ENCODE measurements at places on chromosomes 4 and X.

- no peak for DNase-seq
Observed at GRCh38 chr4:8898419-8898818, 26.8 kb upstream of the HMX1 start.

GRCh38 chr4:148986951-148987350 is 544.7 kb upstream of the NR3C2 start:
- no peak for DNase-seq

DNA sequence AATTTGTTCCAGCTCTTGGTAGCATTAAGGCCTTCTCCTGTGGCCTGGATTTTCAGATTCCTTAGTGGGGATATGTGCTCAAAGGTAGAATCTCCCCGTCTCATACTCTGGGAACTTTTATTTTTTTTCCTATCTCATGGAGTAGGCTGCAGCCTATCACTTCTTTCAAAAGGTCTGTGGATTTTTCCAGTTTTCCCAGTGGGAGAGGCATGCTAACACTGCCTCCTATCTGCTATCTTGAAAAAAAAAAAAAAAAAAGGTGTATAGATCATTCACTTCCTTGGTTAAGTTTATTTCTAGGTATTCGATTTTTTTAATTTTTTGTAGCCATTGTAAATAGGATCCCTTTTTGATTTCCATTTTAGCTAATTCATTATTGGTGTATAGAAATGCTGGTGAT is 67.1 kb downstream of the IL15 start:
- DNase-seq, result no peak

- no peak for DNase-seq
Observed at GRCh38 chr4:174538876-174539250, 16.6 kb upstream of the HPGD start.

- no peak for DNase-seq
Observed at GRCh38 chrX:21837056-21837455, 2.4 kb upstream of the MBTPS2 start.

GRCh38 chrX:149039057-149039456 is 466.0 kb downstream of the IDS start:
- DNase-seq, result no peak

GRCh38 chrX:10099411-10099810 is 57.4 kb upstream of the CLCN4 start:
- no peak for DNase-seq

GRCh38 chr4:101682946-101683345 is 107.6 kb upstream of the BANK1 start:
- DNase-seq, result peak; percentile 56

GRCh38 chr4:152112887-152113286 is 352.1 kb upstream of the GATB start:
- DNase-seq, result no peak

GRCh38 chr4:150771382-150771781 is 189.4 kb downstream of the MAB21L2 start:
- no peak for DNase-seq

- no peak for DNase-seq
Observed at GRCh38 chr4:113511944-113512343, 249.6 kb downstream of the CAMK2D start.

DNA sequence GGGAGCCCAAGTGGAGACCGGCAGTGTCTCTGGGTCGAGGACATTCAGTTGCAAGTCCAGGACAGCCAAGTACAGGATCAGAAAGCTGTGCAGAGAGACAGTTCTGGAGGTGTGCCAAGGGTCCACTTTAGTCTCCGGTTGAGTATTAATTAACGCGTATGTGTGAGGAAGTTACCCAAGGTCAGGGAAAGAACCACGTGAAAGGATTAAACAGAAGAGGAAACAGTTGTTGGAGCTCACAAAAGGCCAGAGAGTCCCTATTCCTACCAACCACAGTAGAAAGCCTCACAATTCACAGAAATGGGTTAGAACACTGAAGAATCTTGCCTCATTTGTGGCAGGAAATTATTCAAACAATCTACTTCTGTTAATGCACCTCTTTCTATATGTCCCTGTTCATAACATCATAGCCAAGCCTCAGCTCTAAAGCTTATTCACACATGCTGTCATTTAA is 17.9 kb upstream of the NSUN7 start:
- peak; percentile 69 for DNase-seq

DNA sequence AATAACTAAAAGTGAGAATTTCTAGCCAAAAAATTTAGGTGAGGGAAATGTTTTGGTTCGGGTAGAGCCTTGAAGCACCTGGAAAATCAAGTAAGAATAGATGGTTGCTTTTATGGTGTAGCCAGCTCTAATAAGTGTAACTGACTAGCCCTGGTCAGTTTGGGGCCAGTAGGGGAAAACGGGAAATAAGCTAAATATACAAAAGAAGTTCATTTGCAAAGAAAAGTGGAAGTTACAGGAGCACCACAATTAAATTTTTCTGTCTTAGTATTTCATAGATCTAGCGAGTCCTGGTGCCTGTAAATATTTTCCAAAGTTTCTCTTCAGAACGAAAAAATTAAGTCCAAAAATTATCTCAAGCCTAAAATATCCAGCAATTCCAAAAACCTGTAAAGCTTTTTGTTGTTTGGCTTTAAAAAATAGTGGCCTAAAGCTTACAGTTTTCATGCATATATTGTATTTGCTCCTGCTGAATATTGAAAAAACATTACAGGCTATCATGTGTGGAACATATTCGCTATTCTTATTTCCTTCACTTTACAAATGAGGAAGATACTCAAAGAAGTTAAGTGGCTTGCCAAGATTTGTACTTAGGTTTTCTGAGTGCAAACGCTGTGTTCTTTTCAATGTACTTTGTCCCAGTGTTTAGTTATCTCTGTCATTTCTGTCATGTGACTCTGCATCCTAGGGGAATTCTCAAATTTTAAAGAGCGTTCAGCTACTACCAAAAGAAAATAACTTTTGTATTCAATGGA is 7.3 kb upstream of the PTPN13 start:
- no peak for DNase-seq

- DNase-seq, result no peak
Observed at GRCh38 chr4:13704035-13704434, 76.5 kb upstream of the BOD1L1 start.

GRCh38 chrX:122303761-122304160 is 880.3 kb upstream of the GRIA3 start:
- no peak for DNase-seq

GRCh38 chrX:65718538-65718937 is 51.1 kb downstream of the MSN start:
- no peak for DNase-seq

DNA sequence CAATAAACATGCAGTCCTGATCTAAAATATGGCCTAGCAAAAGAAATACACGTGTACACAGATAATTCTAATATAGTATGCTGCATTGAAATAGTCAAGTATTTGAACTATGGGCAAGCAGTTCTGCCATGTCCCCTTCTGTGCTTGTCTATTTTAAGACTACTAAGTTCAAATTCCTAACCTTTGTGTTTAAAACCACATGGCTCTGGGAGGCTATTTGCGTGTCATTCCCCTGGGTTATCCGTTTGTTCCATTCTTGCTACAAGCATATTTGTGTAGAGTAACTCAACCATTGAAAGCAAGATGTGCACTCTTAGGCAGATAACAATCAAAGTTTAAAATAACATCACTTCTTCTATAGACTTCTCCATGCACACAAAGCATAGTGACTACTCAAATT is 25.4 kb upstream of the TBC1D1 start:
- DNase-seq, result no peak

- DNase-seq, result no peak
Observed at GRCh38 chrX:38233891-38234667, 13.4 kb upstream of the SRPX start.

- no peak for DNase-seq
Observed at GRCh38 chr4:84582988-84583875, at the start of gene CDS1. Gene CDS1, plus strand, starts transcription at chr4:84583127. Its CDS starts 275 bp downstream, at chr4:84583402.

GRCh38 chr4:46946919-46947536 is 38.0 kb upstream of the COX7B2 start:
- DNase-seq, result no peak

DNA sequence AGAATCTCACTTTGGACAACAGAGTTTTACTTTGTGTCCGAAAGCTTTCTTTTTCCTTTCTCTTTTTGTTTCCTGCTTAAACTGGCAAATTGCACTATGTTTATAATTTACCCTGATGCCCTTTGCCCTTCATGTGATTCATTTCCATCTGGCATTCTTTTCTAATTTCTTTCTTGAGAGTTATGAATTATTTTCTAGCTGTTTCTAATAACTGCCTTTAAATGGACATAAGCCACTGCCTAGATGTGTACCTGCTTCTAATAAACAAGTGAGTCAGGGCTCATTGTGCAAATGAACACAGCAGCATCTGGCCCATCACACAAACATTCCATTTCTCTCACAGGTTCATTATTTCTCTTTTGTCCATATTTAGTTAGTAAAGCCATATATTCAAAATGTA is 242.3 kb upstream of the GPRIN3 start:
- no peak for DNase-seq

DNA sequence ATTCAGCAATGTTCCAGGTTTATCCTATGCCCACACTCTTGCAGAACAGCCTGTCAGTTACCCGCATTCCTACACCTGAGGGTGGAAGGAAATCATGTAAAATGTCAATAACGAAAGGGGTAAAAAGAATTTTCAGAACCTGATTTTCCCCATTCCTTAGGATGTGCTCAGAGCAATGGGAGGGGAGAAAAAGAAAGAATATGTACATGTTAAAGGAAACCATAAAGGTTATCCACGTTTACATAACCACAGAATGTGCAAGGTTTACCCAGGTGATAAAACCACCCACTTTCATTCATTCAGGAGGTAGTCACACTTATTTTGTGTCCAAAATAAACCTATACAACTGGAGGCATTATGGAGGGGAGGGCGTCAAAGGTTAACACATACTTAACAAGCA is 335.5 kb downstream of the ZNF674 start:
- DNase-seq, result no peak

GRCh38 chr4:37628977-37629609 is 57.1 kb downstream of the RELL1 start:
- no peak for DNase-seq

GRCh38 chr4:22595684-22596083 is 79.8 kb upstream of the ADGRA3 start:
- DNase-seq, result no peak

DNA sequence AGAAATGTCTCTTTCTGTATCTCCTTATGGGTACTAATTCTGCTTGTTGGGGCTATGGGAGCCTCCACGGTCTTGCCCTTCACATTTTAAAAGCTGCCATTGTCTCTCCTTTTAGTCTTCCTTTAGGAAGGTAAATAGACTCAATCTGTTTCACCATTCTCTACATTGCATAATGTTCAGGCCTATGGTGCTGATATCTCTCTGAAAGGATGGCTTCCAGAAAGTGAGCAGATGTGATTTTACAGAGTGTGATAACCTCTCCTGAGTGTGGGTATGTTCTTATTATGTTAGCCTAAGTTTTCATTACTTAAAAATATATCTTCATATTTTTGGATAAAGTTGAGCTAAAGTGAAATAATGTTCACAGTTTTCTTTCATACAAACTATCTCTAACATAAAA is 254.0 kb upstream of the PITX2 start:
- DNase-seq, result no peak

DNA sequence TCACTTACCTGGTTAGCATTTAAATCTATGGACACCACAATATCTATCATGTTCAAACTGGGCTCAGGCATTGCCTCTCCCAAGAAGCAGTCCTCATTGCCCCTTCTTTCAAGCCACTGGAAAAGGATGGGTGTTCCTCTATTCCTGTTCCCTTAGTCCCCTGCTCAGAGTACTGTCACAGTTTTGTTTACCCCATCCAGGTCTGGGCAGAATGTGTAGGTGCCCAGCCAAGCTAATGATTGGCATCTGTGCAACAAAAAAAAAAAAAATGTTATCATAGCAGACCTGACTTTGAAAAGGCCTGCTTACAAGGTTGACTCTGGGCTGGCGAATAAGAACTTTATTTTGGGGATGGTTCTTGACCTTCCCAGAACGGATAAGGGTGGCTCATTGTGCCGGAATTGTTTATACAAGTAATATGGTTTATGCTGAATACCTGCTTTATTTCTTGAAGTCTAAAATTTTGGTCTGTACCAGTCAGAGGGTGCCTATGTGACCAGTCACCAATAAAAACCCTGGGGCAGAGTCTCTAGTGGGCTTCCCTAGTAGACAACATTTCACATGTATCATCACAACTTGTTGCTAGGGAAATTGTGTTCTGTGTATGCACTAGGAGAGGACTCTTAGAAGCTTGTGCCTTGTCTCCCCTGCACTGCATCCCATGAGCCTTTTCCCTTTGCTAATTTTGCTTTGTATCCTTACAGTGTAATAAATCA is 47.9 kb downstream of the JADE3 start:
- no peak for DNase-seq

GRCh38 chr4:879729-880077 is 52.4 kb downstream of the GAK start:
- DNase-seq, result no peak

- DNase-seq, result no peak
Observed at GRCh38 chr4:28109801-28110200, 1249.2 kb downstream of the STIM2 start.

GRCh38 chrX:23727206-23727605 is 15.9 kb downstream of the ACOT9 start:
- DNase-seq, result no peak

GRCh38 chr4:88285235-88285653 is 883 bp upstream of the PPM1K start:
- no peak for DNase-seq

DNA sequence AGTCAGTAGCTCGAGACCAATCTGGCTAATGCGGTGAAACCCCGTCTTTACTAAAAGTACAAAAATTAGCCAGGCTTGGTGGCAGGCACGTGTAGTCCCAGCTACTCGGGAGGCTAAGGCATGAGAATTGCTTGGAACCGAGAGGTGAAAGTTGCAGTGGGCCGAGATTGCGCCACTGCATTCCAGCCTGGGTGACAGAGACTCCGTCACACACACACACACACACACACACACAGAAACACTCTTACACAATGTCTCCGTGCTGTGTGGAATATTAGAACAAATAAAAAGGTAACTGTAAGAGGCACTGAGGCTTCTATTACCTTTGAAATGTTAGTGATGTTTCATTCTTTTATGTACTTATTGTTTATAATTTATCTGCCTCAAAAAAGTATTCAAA is 326.6 kb downstream of the GPAT3 start:
- DNase-seq, result no peak

DNA sequence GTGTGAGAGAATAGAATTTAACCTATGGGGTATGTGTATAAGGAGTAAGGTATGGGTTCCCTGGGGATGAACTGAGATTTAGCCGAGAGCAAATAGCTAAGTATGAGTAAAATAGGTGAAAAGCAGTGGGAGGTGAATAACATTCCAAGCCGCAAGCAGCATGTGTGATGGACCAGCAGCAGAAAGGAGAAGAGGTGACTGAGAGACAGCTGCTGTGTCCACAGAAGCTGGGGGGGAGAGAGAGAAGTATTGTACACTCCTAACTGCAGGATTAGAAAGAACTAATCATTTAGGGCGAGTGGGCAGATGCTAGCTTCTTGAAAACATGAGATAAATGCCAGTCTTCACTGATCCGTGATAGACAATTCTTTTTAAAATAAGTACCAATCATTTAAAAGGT is 296.0 kb downstream of the KLHL4 start:
- DNase-seq, result no peak

DNA sequence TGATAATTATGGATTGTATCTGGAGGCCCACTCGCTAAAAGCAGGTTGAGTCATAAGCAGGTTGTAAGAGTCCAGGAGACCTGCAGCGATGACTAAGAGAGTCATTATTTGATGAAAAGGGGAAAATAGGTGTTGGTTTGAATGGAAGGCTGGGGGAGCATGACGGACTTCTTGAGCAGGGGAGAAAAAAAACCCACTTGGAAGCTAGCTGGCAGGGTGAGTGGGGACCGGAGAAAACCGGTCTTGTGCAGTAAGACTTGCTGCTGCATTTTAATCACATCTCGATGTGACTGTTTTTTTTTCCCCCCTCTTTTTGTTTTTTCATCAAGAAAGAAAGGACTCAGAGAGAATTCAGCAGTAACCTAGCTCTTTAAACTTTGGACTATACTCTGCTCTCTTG is 90.0 kb downstream of the IGSF1 start:
- no peak for DNase-seq
